Smooth muscle cell of the umbilical artery (primary cell): ENCODE measurements at places on chromosomes 3 and 15. TPM values are rescaled to one million over a fixed set of nuclear protein-coding genes. Genes with fewer than 3 reads are reported as not detected.

Gene EIF2B5
- total RNA-seq, result 25.2 and 29.4 TPM in 2 replicates

Gene THRB
- total RNA-seq, result not detected in 2 replicates

Gene PTH1R
- total RNA-seq, result not detected in 2 replicates

Gene RFTN1
- total RNA-seq, result 53.4 and 76.3 TPM in 2 replicates

Gene CCR1
- not detected in 2 replicates for total RNA-seq

Gene HYAL1
- total RNA-seq, result 0.30 and 0.42 TPM in 2 replicates

Gene TMEM207
- not detected in 2 replicates for total RNA-seq

Gene ZIC4
- not detected in 2 replicates for total RNA-seq

Gene CILP
- total RNA-seq, result 0.59 TPM in 1 of 2 replicates, not detected in the other

Gene ZBED2
- not detected in 2 replicates for total RNA-seq

Gene AMIGO3
- total RNA-seq, result 0.30 TPM in 1 of 2 replicates, not detected in the other

Gene CRBN
- total RNA-seq, result 98.5 and 115 TPM in 2 replicates

Gene LMAN1L
- total RNA-seq, result not detected in 2 replicates
